ENCODE measurements at places on chromosomes 7 and 10.

- no peak for DNase-seq
These were observed 22.5 kb downstream of the FAM171A1 start for GRCh38 chr10:15348579-15348978.

DNA sequence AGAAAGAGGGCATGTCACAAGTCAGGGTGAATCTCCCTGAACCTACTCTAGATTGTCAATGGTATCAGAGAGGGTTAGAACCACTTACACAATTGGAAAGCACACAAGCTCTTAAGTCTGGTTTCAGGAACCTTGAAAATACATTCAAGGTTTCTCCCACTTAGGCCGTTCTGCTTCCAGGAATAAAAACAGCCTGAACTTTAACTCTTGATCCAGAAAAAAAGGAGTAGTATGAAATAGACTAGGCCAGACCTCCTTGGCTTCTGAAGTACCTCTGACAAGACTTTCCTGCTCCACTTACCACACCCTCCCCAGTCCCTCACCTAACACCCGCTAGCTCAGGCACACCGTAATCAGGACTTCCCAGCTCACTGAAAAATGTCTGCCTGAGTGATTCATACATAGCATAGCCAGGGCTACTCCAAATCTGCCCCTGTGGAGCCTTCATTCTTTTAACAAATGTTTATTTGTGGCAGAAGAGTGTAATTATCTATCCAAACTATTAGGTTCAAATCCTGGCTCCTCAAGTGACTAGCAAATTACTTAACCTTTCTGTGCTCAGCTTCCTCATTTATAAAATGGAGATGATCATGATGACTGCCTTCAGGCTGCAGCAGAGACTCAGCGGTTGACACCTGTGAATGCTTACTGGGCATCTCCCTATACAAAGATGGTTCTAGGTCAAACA lies 30.3 kb upstream of the IL6 start:
- DNase-seq, result no peak

DNA sequence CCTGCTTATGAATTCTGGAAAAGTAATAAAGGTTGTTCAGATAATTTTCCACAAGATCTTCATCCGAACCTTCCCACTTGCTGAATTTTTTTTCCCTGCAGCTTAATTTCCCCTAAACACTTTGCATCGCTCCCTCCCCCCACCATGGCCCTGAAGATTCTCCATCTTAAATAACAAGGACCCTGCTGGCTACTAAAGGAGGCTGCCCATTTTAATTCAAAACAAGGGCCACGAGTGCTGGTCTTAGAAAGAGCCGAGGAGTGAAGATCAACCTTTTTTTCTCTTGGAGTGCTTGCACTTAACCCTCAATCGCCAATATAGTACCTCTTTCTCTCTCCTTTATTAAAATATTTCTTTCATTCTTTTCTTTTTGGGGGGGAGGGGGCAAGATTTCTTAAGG lies 9.2 kb upstream of the SP8 start:
- no peak for DNase-seq

- no peak for DNase-seq
These were observed 138.9 kb upstream of the AHR start for GRCh38 chr7:17159500-17160037.

- DNase-seq, result no peak
These were observed 215.9 kb downstream of the PARD3 start for GRCh38 chr10:34599026-34599795.

- no peak for DNase-seq
These were observed 182.1 kb upstream of the CDC14C start for GRCh38 chr7:48742079-48742798.

- DNase-seq, result no peak
These were observed 4.9 kb downstream of the PPP2R2D start for GRCh38 chr10:131905603-131906268.

DNA sequence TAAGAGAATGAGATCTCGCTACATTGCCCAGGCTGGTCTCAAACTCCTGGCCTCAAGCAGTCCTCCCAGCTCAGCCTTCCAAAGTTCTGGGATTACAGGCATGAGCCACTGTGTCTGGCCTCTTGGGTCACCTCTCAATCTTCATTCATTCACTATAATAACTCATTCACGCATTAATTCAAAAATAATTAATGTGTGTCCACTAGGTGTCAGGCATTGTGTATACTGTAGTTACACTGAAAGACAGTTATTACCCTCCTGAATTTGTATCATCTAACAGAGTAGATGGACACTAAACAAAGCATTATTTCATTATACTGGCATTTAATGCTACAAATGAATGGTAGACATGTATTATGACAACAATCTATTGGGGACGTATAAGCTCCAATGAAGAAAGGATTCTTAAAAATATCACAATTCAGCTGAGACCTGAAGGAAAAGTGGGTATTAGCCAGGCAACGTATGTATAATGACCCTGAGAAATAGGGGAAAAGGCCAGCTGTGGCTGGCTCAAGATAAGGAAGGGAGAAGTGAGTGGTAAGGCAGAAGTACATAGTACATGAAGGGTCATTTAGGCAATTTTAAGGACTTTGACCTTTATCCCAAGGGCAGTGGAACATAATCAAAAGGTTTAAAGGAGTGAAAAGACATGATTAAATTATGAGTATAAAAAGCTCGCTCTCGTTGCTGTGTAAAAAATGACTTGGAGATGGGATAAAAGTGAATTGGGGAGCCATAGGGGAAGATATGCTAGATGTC lies 150.7 kb downstream of the BTAF1 start:
- DNase-seq, result no peak

- no peak for DNase-seq
These were observed 231.4 kb downstream of the CREB5 start for GRCh38 chr7:28643584-28644340.

DNA sequence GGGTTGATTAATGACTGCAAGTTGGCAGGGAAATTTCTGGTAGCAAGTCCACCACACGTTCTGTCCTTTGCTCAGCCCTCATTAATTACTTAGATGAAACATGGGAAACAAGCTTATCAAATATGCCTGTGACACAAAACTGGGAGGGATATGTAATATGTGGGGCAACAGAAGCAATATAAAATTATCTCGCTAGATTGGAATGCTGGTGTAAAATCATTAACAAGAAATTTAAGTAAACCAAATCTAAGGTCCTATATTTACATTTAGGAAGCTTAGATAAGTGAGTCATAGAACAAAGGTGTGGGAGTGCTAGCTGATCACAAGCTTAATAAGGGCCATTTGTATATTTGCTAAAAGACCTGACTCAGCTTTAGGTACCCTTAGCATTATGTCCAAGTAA lies 23.5 kb downstream of the TRPV5 start:
- no peak for DNase-seq

GRCh38 chr10:78575400-78575799 lies 493.4 kb upstream of the ZMIZ1 start:
- DNase-seq, result no peak

DNA sequence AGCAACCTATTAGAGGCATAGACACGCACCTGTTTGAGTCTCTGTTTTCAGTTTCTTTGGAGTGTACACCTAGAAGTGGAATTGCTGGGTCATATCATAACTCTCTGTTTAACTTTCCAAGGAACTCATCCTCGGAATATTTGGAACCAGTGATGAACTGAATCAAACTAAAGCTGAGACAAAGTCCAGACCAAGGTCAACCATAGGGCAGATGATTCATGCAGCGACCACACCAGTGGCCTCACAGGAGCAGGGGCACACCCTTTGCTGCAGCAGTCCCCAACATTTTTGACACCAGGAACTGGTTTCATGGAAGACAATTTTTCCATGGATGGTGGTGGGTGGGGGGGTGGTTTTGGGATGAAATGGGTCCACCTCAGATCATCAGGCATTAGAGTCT lies 4.9 kb upstream of the OPTN start:
- DNase-seq, result no peak

DNA sequence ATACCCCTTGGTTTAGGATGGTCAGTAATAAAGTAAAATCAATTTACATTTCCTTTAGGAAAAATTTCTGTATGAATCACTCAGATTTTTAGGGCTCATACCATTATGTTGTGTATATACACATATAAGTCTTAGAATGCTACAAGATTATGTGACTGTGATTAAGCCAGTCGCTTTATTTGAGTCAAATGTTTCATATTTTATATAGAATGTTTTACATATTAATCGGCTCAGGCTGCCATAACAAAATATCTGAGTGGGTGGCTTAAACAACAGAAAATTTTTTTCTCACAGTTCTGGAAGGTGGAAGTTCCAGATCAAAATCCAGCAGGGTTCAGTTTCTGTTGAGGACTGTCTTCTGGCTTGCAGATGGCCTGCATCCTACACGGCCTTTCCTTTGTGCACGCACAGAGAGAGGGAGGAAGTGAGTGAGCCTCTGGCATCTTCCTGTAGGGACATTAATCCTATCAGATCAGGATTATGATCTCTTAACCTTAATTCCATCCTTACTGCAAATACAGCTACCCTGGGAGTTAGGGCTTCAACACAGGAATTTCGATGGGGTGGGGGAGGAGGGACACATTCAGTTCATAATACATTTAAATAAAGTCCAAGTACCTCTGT lies 198.0 kb downstream of the PHF14 start:
- DNase-seq, result no peak

DNA sequence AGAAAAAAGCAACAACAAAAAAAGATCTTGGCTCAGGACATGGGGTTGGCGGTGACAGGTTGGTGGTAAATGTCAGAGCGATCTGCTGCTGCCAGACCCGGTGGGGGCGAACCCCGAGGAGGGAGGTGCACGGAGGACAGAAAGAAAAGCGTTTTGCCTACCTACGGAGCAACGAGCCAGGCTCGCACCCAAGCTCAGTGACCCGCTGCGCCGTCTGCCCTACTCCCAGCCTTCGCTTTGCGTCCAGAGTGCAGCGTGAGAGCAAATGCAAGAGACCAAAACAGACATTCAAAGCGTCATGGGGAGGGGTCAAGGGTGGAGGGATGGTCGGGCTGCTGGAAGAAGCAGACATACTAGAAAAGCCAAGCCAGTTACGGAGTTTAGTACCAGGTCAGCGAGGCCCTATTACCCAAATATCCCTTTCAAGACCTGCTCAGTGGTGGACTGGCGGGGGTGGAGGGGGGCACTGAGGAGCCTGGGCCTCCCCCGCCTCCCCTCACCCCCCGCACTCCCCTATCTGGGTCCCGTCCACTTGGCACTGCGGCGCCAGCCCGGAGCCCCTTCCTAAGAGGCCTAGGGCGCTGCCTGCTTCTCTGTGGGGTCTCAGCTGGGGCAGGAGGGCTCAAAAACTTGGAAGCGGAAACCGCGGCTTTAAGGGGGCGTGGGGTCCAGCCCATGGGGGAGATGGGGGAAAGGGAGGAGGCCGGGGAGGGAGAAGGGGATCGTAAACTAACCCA lies 66.9 kb downstream of the SLC29A4 start:
- no peak for DNase-seq

DNA sequence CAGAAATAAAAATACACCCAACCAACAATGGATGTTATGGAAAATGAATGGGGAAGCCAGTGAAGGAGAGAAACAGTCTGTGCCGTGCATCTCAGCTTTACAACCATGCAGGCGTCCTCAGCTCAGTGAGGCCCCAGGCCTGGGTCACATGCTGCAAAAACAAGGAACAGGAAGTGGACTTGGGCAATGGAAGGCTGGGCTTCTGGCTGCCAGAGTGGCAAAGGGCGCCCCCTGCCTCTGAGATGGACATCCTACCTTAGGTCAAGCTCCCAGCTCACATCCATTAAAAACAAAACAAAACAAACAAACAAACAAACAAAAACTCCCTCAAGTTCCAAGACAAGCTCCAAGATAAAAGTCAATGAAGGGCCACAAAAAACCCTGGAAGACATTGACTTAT lies 54.7 kb upstream of the AFAP1L2 start:
- no peak for DNase-seq

DNA sequence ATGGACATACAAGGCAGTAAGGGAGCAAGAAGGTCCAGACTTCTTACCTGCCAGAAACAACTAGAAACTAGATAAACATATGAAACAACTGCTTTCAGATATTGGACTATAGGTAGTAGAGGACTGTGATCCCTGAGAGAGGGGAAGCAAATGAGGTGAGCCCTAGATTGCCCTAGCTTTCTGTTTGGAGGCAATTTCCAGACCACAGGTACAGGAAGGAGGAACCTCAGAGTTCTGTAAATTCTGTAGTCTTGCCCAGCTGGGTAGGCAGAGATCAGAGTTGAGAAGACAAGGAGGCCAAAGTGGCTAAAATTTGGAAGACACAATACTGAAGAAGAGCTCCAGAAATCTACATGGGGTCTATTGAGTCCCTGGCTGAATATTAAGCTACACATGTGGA lies 21.0 kb downstream of the CDK6 start:
- no peak for DNase-seq

DNA sequence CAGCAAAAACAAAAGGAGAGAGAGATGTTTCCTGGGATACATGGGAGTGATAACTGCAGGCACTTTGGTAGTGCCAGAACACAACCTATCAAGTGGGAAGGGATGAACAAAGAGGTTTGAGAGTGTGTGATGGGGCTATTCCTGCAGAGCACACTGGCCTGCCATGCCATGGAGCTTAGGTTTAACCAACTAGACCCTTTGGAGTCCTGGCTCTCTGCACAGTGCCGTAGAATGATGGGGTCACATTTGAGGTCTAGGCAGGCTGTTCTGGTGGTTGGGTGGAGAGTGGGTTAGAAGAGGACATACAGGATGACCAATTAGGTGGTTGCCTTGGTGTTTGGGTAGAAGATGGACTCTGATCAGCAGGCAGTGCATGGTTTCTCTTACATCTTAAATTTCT lies 101.9 kb upstream of the HABP2 start:
- DNase-seq, result no peak

DNA sequence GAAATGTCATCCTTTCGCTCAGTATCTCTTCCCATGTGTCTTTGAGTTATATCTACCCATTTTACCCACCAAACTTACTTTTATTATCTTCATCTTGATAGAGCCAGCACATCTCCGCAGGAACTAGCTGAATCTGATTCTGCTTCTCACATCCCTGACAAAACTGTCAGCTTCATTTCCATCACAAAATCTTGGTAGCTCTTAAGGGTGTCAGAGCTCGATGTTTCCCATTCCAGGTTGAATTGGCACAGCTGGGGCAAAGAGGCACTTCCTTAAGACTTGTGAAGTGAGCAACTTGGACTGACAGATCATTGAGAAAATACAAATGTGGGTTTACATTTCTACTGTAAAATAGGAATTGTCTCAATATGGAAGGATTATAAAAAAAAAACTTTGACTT lies 434.5 kb downstream of the SUGCT start:
- no peak for DNase-seq

GRCh38 chr7:22094413-22095342 lies 149.0 kb upstream of the CDCA7L start:
- no peak for DNase-seq

- no peak for DNase-seq
These were observed 304.0 kb downstream of the BBS9 start for GRCh38 chr7:33433357-33433756.

All from NCI-H2029 treated with DMSO at 0.1 percent for 48 hours (cell line).